ENCODE measurements at places on chromosomes 3 and 15. TPM values are rescaled to one million over a fixed set of nuclear protein-coding genes. Genes with fewer than 3 reads are reported as not detected.
A peak's percentile ranks its signal among the peaks of the same experiment; 100 is the strongest.

DNA sequence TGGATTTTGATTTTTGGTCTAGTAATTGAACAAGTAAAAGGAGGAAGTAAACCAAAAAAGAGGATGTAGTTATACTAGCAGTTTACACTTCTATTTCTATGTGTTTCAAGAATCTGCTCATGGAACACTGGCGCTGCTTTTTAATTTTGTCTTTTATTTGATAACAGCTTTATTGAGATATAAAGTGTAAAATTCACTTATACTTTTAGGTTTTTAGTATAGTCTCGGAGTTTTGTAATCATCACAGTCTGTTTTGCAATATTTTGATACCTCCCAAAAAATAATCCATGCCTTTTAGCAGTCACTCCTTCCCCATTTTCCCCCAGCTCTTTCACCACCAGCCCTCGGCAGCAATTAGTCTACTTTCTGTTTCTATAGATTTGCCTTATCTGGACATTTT is 18.0 kb downstream of the UBE2E2 start:
- H3K27ac ChIP-seq = no peak overlapping the region
- no peak for DNase-seq

Gene OR5K2
- total RNA-seq = not detected

Gene ABHD2
- total RNA-seq = 15.2 TPM

GRCh38 chr15:78716651-78717050 is 75.6 kb upstream of the CHRNB4 start:
- no peaks in the 10 kb centered on the region for H3K36me3 ChIP-seq
- no peak overlapping the region for H3K27ac ChIP-seq
- no peak for DNase-seq

DNA sequence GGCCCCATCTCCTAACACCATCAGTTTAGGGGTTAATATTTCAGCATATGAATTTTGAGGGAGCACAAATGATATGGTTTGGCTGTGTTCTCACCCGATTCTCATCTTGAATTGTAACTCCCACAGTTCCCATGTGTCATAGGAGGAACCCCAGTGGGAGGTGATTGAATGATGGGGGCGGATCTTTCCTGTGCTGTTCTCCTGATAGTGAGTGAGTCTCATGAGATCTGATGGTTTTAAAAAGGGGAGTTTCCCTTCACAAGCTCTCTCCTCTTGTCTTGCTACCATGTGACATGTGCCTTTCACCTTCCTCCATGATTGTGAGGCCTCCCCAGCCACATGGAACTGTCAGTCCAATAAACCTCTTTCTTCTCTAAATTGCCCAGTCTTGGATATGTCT is 73.8 kb upstream of the TJP1 start:
- H3K36me3 ChIP-seq = no peaks in the 10 kb centered on the region
- no peak for DNase-seq
- H3K4me1 ChIP-seq = no peaks in the 10 kb centered on the region
- H3K27ac ChIP-seq = no peak overlapping the region
- H3K4me3 ChIP-seq = no peak overlapping the region

- H3K4me3 ChIP-seq = peak overlapping the region; percentile 26
- H3K27ac ChIP-seq = no peak overlapping the region
- DNase-seq = peak; percentile 94
- H3K27me3 ChIP-seq = no peaks in the 10 kb centered on the region
- H3K36me3 ChIP-seq = no peaks in the 10 kb centered on the region
Observed at GRCh38 chr3:42831321-42831713, 22.1 kb downstream of the ACKR2 start.

- no peak overlapping the region for H3K4me3 ChIP-seq
- H3K27ac ChIP-seq = no peak overlapping the region
- H3K4me1 ChIP-seq = no peaks in the 10 kb centered on the region
- H3K27me3 ChIP-seq = no peaks in the 10 kb centered on the region
- no peaks in the 10 kb centered on the region for H3K36me3 ChIP-seq
- DNase-seq = no peak
Observed at GRCh38 chr15:48411971-48412591, 80.9 kb downstream of the DUT start.

DNA sequence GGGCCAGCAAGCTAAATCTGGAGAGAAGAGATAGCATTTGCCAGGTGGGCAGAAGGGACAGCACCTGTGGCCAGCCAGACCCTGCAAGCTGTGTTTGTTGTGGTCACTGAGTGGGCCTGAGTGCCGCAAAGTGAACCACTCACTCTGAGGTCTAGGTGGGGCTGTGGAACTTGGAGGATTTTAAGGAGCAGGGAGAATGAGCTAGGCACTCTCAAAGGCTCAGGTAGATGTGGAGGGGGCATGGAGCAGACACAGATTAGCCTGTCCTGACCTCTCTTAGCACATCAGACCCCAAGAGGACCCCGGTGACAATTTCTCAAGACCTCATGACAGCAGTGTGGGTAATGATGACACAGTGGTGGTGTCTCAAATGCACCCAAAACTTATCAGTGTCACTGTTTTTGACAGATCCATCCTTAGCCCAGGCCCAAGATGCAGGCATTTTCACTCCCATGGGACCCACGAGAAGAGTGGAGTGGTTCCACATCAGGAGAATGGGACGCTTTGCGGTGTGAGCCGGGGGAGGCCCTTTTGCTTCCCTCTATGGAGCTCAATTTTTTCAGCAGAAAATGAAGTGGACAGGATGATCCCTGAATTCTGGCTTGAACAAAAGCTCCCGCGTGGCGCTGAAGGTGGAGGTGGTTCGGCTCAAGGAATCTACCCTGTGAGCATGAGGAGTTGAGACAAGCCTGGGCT is 43.8 kb upstream of the TLE3 start:
- H3K27ac ChIP-seq = no peak overlapping the region
- peaks cover 14% of the 10 kb centered on the region for H3K4me1 ChIP-seq
- no peaks in the 10 kb centered on the region for H3K36me3 ChIP-seq
- H3K4me3 ChIP-seq = no peak overlapping the region
- H3K27me3 ChIP-seq = no peaks in the 10 kb centered on the region

GRCh38 chr3:63613561-63613960 is 38.9 kb upstream of the SNTN start:
- DNase-seq = no peak
- H3K27ac ChIP-seq = no peak overlapping the region
- H3K4me1 ChIP-seq = no peaks in the 10 kb centered on the region
- no peak overlapping the region for H3K4me3 ChIP-seq

Gene P2RY14
- not detected for total RNA-seq

GRCh38 chr3:182473191-182473710 is 320.1 kb upstream of the ATP11B start:
- no peaks in the 10 kb centered on the region for H3K36me3 ChIP-seq
- DNase-seq = no peak
- no peaks in the 10 kb centered on the region for H3K4me1 ChIP-seq
- no peak overlapping the region for H3K4me3 ChIP-seq

DNA sequence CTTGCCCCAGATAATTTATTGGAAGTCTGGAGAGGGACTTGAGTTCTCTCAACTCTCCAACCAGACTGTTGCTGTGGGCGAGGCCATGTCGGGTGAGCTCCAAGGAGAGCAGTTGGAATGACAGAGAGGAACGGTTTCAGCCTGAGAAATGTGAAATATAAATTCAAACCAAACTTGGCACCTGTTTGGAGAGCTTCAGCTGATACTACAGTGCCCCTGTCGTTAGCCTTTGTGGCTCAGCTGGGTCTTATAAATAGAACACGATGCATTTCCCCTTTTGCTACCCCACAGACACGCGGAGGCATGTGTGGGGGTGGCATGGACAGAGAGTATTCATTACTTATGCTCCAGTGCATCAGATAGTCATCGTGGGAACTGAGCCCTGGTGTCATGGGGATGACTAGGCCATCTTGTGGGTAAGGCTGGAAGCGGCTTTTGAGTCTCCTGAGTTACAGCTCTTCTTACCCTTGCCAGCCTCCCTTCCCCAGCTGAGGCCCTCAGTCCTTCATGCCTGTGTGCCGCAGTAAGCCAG is 15.6 kb downstream of the SMAD3 start:
- H3K4me3 ChIP-seq = no peak overlapping the region
- no peaks in the 10 kb centered on the region for H3K36me3 ChIP-seq
- H3K27ac ChIP-seq = 0 out of 2 replicates have a peak overlapping the region, but pooled peaks have one; percentile 55
- no peaks in the 10 kb centered on the region for H3K27me3 ChIP-seq
- no peak for DNase-seq
- peaks cover 15% of the 10 kb centered on the region for H3K4me1 ChIP-seq

Gene TIMP4
- 16.1 TPM for total RNA-seq

DNA sequence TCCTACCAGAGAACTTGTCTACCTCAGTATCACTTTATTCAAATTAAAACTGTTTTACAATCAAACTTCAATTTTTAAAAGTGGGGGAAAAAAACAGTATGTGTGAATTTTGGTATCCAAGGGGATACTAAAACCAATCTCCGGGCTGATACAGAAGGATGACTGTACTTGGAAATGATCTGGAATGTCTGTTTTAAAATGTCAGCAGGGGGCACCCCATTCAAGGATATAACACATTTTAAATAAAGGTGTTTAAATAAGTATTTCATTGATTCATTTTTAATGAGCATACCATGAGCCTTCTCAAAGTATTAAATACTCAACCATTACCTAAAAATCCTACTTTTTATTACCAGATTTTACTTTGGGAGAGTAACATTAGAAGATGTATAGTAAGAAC is 67.9 kb downstream of the ULK4 start:
- peaks cover 6% of the 10 kb centered on the region for H3K36me3 ChIP-seq
- DNase-seq = peak; percentile 51
- H3K27ac ChIP-seq = no peak overlapping the region
- no peak overlapping the region for H3K4me3 ChIP-seq

Gene VILL
- total RNA-seq = 9.8 TPM

Gene SLC25A36
- total RNA-seq = 135 TPM

- DNase-seq = peak; percentile 18
- no peak overlapping the region for H3K27ac ChIP-seq
- H3K36me3 ChIP-seq = no peaks in the 10 kb centered on the region
- H3K27me3 ChIP-seq = no peaks in the 10 kb centered on the region
- no peak overlapping the region for H3K4me3 ChIP-seq
- peaks cover 27% of the 10 kb centered on the region for H3K4me1 ChIP-seq
Observed at GRCh38 chr3:147735616-147736015, 326.5 kb downstream of the ZIC1 start.

DNA sequence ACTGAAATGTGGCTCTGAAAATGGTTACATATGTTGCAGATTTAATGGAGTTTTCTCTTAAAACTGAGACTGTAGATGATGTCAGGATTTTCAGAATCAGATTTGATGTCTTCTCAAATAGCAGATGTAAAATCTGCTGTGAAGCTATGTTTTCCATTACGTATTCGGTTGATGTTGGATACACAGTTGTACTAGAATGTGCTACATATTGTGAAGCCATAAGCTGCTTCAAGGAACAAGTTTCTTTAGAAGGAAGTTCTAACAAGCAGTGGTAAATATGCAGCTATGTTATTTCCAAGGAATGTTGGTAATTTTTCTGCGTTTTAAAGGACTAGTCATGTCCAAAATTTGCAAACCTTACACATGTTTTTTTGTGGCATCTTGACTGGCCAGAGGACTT is 197.7 kb downstream of the RBMS3 start:
- no peak overlapping the region for H3K27ac ChIP-seq
- no peak overlapping the region for H3K4me3 ChIP-seq
- DNase-seq = no peak

DNA sequence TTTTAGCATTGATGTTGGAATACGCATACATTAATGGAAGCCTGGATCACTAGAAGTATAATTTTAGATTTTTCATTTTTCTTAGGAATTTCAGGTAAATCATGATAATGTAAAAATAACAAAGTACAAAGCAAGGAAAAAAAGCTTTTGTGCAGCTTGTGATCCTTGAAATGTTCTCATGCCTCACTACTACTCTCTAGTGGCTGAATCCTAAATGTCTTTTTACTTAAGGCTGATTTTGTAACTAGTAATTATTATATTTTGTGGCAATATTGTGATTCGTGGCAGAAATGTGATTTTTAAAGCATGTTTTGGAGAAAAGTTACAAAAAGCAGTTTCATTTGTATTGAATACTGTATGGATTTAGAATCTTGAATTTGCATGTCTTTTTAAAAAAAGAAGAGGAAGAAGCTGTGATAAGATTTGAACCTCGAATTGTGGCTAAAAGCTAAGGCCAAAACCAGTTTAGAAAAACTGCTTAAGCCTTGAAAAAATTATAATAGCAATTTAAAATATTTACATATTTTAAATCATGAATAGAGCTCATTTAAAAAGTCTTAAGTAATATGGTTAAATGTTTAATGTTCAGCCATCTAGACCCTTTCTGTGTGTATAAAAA is 39.0 kb downstream of the U2SURP start:
- DNase-seq = peak; percentile 41
- no peak overlapping the region for H3K27ac ChIP-seq
- H3K36me3 ChIP-seq = peaks cover 64% of the 10 kb centered on the region
- no peaks in the 10 kb centered on the region for H3K4me1 ChIP-seq
- no peak overlapping the region for H3K4me3 ChIP-seq
- H3K27me3 ChIP-seq = no peaks in the 10 kb centered on the region

Gene IFT122
- total RNA-seq = 30.2 TPM

DNA sequence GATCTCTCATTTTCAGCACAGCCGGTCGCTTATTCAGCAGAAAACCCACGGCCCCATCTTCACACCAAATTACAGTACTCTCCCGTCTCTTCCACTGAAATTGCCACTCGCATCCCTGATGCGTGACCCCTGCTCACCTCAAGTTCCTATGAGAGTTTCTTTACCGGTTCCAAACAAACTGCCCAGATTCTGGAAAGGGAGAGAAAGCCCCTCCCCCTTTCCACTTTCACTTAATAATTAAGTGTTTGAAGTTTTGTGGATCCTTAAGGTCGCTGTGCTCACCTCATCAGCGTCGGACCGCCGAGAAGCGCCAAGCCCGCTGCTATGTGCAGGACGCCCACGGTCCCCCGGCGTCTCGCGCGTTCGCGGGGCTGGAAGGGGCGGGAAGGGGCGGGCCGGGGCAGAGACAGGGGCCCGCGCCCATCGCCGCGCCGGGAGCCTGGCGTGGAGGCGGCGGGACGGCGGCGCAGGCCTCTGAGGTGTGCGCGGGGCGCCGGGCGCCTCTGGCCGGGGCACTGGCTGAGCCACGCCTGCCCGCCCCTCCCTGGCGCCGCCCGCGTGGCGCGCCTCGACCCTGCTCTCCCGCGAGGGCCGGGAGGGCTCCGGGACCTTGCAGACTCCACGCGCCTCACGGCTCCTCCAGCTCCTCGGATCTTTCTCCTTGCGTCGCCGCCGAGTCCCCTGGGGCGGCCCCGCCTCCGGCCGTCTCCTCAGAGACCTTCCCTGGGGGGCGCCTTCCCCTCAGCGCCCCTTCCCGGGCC is at the start of gene GPR156:
TSS of gene GPR156 (minus strand) at position 476 of the 761 bp plus-strand sequence. CDS start 41,124 bp downstream, outside the sequence.
- no peaks in the 10 kb centered on the region for H3K36me3 ChIP-seq
- H3K4me3 ChIP-seq = peak within 1 kb of the TSS; percentile 77
- peaks cover 4% of the 10 kb centered on the region for H3K4me1 ChIP-seq
- DNase-seq = peak; percentile 64
- peaks cover 35% of the 10 kb centered on the region for H3K27me3 ChIP-seq

DNA sequence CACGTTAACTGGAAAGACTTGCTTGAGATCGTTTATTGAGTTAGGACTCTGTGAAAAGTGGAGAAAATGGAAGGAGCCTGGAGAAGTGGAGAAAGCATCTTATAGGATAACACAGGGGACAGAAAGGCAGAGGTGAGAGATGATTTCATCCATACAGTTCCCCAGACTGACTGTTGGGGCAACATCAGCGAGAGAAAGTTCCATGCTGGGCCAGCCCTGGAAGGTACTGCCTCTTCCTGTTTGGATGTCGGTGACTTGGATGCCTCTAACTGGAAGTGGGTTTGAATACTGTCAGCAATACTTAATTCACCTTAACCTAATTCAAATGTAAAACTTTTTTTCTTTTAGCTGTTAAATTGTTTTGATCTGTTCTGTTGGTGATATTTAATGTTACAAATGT is 32.3 kb downstream of the ATP13A5 start:
- H3K27me3 ChIP-seq = no peaks in the 10 kb centered on the region
- peak; percentile 49 for DNase-seq
- 0 out of 2 replicates have a peak overlapping the region, but pooled peaks have one; percentile 8 for H3K4me3 ChIP-seq
- peaks cover 49% of the 10 kb centered on the region for H3K4me1 ChIP-seq

Gene CLDN16
- total RNA-seq = not detected

GRCh38 chr3:195259154-195259474 is 11.8 kb downstream of the XXYLT1 start:
- H3K27me3 ChIP-seq = no peaks in the 10 kb centered on the region
- DNase-seq = no peak
- H3K36me3 ChIP-seq = no peaks in the 10 kb centered on the region
- H3K4me1 ChIP-seq = peaks cover 23% of the 10 kb centered on the region
- H3K4me3 ChIP-seq = peak overlapping the region; percentile 92
